ENCODE measurements at places on chromosomes 12 and 14. TPM values are rescaled to one million over a fixed set of nuclear protein-coding genes. Genes with fewer than 3 reads are reported as not detected.

DNA sequence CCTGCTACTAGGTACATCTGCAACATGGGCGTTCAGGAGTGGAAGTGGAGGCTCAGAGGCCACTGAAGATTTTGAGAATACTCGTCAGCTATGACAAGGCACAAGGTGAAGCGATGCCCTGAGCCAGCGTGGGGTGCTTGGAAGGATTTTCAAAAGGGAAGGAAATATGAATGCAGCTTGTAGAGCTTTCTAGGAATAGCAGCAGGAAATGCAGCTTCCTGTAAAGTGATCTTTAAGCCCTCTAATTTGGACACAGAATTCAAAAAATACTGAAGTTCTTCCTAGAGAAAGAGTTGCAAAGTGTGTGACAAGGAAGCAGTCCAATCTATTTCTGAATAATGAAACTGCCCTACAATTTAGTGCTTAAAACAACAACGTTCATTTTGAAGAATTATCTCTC is 13.2 kb upstream of the C1S start:
- no peak for DNase-seq

DNA sequence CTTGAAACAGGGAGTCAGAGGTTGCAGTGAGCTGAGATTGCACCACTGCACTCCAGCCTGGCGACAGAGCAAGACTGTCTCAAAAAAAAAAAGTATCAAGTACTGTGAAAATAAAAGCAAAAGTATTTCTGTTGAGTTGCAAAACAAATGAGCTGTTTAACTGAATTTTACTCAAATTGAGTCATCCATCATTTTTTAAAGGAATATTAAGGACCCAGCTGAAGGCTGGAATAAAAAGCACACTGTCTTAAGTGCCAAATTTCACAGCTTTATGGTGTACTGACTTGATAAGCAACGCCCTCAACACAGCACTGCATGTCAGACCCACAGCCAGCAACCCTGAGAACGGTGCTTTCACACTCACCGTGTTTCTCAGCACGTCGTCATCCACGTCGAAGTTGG is 57.9 kb downstream of the AMN start:
- no peak for DNase-seq

GRCh38 chr14:102827716-102828115 is 50.5 kb downstream of the TRAF3 start:
- no peak for DNase-seq

DNA sequence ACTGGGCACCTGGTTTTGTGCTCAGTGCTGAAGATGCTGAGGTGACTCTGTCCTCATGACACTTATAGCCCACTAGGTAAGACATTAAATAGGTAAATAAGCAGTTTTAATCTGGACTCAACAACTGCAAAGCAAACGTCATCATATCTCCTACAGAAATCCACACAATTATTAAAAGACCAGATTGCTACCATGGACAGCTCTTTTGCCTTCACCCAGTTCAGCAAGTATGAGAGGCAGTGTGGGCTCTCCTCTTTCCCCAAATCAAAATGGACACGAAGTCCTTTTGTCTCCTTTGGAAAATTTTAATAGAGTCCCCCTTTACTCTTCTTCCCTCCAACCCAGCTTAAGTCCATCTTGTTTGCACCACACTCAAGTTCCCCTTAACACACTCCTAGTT is 171.1 kb downstream of the RPAP3 start:
- no peak for DNase-seq

DNA sequence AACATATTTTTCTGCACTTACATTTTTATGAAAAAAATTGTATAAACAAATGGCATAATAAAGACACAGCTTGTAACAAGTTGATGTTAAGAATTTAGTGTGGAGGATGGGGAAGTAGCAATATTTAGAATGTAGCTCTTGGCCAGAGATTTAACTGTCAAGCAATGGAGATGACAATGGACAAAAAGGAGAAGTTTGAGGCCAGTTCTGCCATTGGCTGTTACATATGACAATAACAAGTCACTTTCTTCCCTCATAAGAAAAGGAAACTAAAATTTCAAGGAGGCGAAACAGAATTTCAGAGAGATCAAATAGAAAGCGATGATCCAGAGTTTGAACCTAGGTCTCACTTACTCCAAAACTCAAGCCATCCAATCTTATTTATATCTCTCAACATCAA is 122.8 kb upstream of the CCDC175 start:
- no peak for DNase-seq

DNA sequence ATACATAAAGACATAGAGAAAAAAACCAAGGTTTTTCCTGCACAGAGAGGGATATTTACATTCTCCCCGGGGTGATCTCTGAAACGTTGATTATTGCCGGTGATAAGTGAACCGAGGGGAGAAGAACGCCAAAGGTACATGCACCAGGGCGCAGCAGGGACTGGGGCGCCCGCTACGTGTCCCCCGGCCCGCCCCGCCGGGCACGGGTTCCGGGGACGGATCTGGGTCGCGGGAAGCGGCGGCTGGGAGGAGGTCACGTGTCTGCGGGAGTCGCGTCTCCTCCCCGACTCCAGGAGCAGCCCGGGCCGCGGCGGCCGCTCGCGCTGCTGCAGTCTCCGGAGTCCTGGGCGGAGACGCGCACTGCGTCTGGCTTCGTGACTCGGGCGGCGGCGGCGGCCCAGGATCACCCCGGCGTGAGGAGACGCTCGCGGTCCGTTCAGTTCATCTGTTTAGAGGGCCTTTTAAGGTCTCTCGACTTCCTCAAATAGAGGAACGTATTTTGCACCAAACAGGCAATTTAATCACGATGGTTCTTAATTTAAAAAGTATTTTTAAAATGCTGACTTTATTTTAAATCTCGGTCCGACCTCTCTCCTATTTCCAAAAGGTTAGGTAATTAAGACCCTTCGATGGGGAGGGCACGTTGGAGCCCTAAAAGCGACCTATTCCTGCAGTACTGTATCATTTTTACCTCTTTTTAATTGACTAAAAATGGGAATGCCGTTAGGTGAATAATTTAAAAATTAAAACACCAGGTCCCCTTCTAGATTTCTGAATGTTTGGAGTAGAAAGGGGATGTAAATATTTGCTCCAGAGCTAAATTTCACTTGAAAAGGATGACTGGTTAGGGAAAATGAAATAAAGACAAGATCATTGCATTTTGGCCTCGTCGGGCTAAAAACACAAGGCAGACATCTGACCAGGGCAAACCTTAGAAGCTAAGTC is 1.8 kb upstream of the BHLHE41 start:
- DNase-seq, result peak; percentile 83

GRCh38 chr12:116336542-116337065 is 59.1 kb upstream of the MED13L start:
- DNase-seq, result no peak

GRCh38 chr14:33956640-33957039 is 5.8 kb upstream of the EGLN3 start:
- no peak for DNase-seq

DNA sequence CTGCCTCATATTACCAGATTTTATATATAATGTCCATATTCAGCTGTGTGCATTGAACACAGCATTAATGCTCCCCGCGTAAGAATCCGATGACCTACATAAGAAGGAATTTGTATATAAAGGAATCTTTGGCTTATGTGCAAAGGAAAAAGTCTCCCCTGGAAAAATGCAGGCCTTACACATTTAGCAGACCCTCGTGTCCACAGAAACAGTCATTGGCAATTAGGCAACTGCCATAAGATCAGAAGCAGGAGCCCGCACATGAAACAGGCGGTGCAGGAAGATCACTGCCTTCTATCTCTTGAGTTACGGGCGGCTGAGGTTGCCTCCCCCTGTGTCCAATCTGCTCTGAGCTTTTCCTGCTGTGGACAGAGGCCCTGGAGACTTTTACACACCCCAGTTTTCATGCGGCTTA is 63.2 kb upstream of the RFX4 start:
- DNase-seq, result no peak

GRCh38 chr12:4272424-4273272 is 914 bp upstream of the CCND2 start:
- DNase-seq, result no peak

DNA sequence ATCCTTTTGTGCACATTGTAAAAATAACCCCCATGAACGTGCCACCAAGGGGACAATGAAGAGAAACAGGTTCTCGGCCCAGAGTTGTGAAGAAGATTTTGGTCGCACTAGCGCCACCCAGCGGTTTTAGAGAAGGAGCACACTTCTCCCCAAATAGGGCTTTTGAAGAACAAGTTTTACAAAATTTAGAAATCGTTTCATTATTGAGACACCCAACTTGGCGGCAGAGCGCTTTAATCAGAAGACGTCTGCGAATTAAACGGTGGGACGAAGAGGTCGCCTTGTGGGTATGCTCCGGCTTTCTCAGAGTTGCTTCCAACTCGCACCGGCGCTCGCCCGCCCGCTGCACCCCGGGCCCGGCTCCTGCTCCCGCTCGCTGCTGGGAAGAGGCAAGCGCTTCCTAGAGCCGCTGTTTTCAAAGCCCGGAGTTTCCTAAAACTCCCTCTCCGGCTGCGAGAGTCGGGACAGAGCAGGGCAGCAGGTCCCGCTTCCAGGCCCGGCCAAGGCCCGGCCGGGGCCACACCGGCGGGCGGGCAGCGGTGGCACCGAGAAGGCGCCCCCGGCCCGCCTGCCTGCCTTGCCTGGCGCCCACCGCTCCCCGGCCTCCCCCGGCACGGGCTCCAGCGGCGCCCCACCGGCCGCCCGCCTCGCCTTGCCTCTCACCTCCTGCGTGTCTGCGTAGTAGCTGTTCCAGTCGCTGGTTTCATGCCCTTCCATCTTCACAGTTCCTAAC is 645 bp downstream of the FOXA1 start:
- no peak for DNase-seq

GRCh38 chr12:106736051-106736957 is 38.2 kb upstream of the RIC8B start:
- DNase-seq, result no peak

DNA sequence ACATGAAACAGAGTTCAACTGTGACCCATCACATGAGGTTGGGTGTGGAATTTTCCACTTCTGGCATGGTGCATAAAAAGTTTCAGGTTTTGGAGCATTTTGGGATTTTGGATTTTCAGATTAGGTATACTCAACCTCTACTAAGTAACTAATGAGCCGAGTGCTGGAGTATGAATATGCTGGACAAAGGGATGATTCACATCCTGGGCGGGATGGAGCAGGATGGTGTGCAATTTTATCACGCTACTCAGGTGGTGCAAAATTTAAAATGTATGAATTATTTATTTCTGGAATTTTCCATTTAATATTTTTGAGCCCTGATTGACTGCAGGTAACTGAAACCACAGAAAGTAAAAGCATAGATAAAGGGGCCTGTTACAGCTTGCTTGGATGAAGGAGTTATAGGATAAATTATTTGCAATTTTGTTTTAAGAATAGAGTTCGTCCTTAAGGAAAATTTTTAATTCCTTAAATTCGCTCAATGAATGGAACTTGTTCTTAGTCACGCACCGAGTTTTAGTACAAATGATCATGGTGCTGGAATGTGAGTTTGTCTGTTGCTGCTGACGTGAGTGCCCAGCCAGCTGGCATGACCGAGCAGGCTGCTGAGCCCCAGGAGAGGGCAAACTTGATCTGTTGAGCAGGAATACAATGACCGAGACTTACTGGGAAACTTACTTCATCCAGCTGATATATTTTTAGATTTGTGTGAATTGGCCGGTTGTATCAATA is 176.3 kb downstream of the ESR2 start:
- no peak for DNase-seq

DNA sequence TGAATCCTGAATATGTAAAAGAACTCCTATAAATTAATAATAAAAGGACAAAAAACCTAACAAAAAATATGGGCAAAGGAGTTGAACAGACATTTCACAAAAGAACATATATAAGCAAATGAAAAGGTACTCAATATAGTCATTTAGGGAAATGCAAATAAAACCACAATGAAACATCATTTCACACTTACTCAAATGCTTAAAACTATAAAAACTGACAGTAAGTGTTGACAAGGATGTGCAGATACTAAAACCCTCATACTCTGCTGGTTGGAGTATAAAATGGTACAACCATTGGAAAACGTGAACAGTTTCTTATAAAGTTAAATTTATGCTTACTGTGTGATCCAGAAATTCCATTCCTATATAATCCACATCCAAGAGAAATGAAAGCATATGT is 247.1 kb downstream of the GXYLT1 start:
- no peak for DNase-seq

CDCA3 gene
- total RNA-seq, result 2.9 TPM

BCL2L14 gene
- total RNA-seq, result not detected

NANOG gene
- total RNA-seq, result not detected

CKB gene
- 260 TPM for total RNA-seq

EGLN3 gene
- total RNA-seq, result 9.0 TPM

ESRRB gene
- total RNA-seq, result under 0.01 TPM

RNASE3 gene
- not detected for total RNA-seq

TAS2R30 gene
- total RNA-seq, result 6.5 TPM

NGB gene
- total RNA-seq, result 4.9 TPM

ANKRD33 gene
- not detected for total RNA-seq
